ENCODE measurements at places on chromosomes 7 and 10.

GRCh38 chr7:92944633-92945032 lies 108.3 kb upstream of the CDK6 start:
- no peak for DNase-seq

DNA sequence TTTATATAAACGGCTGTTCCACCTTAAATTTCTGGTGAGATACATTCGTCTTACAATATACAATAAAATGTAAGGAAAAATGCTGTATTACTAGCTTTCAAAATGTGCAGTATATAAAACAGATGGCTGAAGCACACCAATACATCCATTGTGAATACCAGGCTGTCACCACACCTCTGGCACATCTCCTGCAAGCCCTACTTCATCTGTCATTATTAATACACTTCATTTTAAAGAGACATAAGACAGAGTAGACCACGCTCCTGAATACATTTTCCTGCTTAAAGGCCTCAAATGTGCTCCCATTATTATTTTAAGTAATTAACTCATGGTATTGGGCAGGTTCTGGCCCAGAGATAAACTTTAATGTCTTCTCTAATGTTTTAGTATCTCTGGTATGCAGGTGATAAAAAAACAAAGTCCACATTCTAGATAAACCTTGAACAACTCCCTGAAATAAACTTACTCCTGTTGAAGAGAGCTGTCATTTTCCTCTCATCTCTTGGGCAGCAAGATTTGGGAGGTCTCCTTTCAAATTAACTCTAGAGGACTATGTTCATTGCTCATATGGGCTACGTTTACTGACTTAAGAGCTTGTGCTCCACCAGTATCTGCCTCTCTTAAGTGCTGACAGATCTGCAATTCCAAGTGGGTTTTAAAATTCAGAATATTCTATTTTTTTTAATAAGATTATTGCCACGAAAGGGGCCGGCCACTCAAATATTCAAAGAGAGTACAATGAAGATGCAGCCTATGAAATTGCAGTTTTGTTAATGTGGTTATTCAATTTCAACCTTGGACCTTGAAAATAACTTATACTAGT lies 396.5 kb upstream of the SEMA3D start:
- no peak for DNase-seq

DNA sequence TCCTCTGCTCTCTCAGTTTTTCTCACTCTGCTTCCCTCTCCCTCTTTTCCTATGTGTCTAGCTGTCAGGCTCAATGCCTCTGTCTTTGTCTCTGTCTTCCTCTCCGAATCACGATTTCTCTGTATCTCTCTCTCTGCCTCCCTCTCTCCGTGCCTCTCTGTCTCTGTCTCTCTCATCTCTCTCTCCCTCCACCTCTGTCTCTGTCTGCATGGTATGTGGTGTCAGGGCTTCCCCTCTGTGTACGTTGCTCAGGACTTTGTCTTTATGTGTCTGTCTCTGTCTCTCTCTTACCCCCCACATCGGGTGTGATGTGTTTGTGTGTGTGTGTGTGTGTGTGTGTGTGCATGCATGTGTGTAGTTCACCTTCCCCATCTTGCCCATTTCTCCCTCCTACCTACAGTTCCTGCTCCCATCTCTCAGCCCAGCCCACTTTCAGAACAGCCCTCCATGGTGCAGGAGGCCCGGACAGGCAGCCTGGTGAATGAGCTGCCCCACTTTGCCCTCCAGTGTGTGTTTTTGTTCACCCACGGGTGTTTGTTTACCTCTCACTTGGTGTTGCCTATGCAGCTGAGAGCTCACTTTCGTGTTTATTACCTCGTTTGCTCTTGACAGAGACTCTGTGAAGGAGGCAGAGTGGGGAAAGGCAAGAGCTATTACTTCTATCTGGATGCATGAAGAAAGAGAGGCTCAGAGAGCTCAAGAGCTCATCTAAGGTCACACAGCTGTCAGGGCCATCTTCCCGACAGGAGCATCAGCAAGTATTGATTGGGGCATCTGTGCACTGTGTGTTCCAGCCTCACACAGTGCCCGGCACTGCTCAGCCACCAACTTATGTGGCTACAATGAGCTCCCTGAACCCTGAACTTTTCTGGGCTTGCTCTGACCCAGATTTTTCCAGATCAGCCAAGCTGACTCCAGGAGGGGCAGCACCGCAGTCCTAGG lies 163.5 kb upstream of the ZMIZ1 start:
- DNase-seq = no peak

DNA sequence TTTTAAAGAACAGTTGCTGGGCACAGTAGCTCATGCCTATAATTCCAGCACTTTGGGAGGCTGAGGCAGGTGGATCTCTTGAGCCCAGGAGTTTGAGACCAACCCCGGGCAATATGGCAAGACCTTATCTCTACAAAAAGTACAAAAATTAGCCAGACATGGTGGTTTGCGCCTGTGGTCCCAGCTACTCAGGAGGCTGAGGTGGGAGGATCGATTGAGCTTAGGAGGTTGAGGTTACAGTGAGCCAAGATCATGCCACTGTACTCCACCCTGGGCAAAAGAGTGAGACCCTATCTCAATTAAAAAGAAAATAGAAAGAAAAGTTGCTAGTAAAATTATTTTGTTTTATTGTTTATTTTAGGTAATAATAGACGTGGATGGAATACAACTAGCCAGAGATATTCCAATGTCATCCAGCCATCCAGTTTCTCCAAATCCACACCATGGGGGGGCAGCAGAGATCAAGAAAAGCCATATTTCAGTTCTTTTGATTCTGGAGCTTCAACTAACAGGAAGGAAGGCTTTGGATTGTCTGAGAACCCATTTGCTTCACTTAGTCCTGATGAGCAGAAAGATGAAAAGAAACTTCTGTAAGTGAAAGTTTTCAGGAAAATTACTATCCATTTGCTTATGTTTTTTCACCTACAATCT lies 3.0 kb downstream of the NUP42 start:
- peak; percentile 65 for DNase-seq

GRCh38 chr7:140048138-140048537 lies 14.6 kb downstream of the PARP12 start:
- DNase-seq = no peak

GRCh38 chr10:11716686-11717085 lies 25.5 kb upstream of the ECHDC3 start:
- DNase-seq = peak; percentile 34

- DNase-seq = no peak
Measured at GRCh38 chr7:4202954-4203353, 479.1 kb upstream of the FOXK1 start.

DNA sequence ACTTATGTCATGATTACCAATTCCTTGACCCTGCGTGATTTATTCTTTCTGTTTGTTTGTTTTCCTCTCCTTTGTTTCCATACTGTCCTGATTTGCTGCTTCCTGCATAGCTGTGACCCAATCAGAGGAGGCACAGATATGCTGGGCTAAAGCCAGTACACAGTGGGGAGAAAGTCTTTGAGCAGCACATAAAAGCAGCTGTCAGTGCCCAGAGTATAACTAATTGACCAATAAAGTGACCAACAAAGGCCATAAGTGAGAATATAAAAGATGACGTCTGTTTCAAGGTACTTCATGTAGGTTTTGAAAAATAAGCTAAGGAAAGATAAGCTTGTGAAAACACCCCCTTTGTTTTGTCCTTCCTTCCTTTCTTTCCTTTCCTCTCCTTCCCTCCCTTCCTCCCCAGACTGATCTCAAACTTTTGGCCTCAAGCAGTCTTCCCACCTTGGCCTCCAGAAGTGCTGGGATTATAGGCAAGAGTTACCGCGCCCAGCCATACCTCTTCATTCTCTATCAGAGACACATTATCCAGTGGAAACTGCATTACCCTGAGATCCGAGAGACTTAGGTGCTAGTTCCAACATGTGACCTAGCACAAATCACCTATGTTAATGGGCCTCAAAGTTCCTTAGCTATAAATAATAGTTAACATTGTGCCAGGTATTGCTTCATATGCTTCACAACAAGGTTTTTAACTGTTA lies 17.0 kb downstream of the BCAP29 start:
- no peak for DNase-seq

DNA sequence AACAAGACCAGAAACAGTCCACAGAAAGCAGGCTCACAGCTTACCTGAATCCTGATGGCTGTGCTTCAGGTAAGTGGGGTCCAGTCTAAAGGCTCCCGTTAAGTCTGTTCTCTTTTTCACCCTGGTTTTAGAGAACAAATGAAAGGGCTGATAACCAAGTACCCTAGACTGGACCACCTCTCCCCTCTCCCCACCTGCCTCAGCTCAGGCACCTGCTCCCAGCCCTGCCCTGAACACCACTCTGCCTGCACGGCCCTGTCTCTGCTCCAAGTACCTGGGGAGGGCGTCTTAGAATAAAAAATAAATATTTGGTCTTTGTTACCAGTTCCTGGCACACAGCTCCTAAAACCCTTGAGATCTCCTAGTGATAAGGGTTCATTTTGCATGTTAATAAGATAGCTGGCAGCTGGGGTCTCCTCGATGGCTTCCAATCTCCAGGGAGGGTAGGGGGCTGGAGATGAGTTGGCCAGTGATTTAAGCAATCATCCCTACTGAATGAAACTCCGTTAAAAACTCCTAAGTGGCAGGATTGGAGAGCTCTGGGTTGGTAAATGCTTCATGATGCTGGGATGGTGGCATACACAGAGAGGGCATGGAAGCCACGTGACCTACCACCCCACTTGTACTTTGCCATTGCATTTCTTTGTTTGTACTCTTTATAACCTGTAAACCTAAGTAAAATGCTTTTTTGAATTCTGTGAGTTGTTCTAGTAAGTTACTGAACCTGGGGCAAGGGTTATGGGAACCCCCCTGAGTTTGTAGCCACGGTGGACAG lies 29.8 kb upstream of the FIGNL1 start:
- no peak for DNase-seq

GRCh38 chr7:25716421-25716820 lies 435.6 kb upstream of the NFE2L3 start:
- peak; percentile 10 for DNase-seq

- DNase-seq = peak; percentile 65
Measured at GRCh38 chr7:2529161-2530070, 9.8 kb downstream of the LFNG start.

- no peak for DNase-seq
Measured at GRCh38 chr10:14016011-14016536, 314.6 kb downstream of the FRMD4A start.

DNA sequence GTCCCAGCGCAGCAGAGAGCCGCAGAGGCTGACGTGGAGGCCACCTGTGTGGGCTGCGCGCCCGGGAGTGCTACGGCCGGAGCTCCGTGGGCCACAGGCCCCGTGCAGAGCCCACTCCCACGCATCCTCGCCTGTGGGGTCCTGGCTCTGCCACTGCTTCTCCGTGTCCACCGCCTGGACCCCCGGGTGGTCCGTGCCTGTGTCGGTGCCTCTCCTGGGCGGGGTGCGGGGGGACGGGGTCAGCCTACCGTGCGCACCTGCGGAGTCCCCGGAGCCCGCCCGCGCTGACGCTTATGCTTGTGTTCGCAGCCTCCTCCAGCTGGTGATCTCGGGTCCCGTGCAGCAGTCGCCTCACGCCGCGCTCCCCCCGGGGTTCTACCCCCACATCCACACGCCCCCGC lies 7.8 kb upstream of the ZNF853 start:
- no peak for DNase-seq

- peak; percentile 88 for DNase-seq
Measured at GRCh38 chr7:31122649-31123058, 70.5 kb downstream of the ADCYAP1R1 start.

DNA sequence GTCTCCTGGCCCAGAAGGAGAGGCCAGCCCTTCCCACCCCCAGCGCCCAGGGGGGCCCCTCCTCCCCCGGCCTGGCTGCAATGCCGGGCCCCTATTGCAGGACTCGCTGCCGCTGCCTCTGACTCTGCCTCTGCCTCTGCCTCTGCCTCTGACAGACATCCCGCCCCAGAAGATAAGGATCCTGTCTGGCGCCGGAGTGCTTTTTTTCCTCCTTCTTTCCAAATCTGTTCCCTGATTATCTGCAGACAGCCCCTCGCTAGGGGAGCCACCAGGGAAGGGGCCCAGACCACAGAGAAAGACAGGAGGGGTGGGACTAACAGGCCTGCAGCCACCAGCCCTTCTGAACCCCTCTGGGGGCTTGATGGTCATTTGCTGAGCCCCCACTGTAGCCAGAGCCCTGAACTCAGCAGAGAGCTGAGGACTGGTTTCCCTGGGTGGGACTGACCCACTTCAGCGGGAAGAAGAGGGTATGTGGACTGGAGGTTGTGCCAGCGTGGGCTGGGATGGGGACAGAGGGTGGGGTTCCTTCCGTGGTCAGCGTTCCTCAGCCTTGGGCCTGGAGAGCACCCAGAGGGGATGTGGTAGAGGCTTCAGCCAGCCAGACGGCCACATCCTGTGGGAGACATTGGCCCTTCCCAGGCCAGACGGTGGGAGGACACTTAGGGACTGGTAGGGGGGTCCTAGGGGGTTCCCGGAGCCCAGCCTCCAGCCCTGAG lies 22.8 kb downstream of the UNC5B start:
- DNase-seq = no peak

DNA sequence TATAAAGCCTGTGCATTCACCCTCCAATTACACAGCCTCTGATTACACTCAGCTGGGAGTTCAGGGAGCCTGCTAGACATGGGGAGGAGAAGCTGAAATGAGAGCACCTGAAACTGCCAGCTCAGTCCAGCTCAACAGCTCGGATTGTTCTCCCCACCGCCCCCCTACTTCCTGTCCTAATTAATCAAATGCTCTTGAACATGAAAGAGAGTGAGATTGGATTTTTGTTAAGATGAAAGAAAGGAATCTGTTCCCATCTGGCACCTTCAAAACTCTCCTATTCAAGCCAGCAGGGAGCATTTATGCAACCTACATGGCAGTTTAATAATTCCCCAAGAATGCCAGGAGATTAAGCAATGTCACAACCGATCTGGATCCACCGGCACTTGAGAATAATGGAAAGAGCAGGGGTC lies 98.0 kb downstream of the NPSR1 start:
- no peak for DNase-seq

DNA sequence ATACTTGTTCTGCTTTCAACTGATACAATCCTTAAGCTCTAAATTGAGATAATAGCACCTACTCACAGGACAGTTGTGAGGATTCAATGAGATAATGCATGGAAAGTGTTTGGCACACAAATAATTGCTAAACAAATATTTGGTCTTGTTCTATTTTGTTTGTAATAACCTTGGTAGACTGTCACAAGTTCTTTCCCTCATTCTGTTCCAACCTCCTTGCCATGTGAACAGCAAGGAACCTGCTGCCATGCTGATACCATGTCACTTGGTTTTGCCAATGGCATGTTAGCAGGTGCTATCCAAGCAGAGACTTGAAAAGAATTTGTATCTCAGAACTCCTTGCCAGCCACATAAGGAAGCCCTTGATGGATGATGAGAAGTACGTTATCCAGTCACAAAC lies 24.8 kb upstream of the TECTB start:
- no peak for DNase-seq

- no peak for DNase-seq
Measured at GRCh38 chr10:33212061-33212748, 122.3 kb downstream of the NRP1 start.

- peak; percentile 70 for DNase-seq
Measured at GRCh38 chr7:106111655-106112117, 426 bp downstream of the SYPL1 start.

GRCh38 chr10:3901370-3901769 lies 116.4 kb upstream of the KLF6 start:
- DNase-seq = no peak

GRCh38 chr7:29878081-29878688 lies 71.9 kb downstream of the WIPF3 start:
- peak; percentile 76 for DNase-seq

- DNase-seq = peak; percentile 84
Measured at GRCh38 chr7:20598459-20599309, 16.8 kb upstream of the ABCB5 start.

- no peak for DNase-seq
Measured at GRCh38 chr10:131177431-131178327, 133.8 kb downstream of the TCERG1L start.

GRCh38 chr10:33368086-33368485 lies 33.6 kb upstream of the NRP1 start:
- DNase-seq = no peak

- no peak for DNase-seq
Measured at GRCh38 chr10:90906596-90906995, 14.3 kb downstream of the ANKRD1 start.
